H1 (cell line): ENCODE measurements at places on chromosomes 13 and 19.

DNA sequence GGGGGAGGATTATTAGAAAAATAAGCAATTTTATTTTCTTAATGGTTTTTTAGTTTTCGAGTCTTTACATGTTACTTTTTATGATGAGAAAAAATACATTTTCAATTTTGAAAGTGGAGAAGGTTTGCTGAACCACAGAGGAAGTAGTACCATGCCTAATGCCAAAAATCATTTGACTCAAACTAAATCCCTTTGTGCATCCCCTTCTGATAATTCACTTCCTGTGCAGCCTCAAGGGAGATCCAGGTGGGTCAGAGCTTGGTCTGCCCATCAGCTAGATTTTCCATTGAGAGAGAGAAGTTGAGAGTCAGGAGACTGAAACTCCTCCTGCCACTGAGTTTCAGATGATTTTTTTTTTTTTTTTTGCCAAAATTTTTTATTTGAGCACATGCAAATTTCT, 571.7 kb downstream of the LIG4 start:
- no peak for DNase-seq

- DNase-seq: no peak
These were observed 826.7 kb downstream of the DIAPH3 start for GRCh38 chr13:59337070-59337469.

DNA sequence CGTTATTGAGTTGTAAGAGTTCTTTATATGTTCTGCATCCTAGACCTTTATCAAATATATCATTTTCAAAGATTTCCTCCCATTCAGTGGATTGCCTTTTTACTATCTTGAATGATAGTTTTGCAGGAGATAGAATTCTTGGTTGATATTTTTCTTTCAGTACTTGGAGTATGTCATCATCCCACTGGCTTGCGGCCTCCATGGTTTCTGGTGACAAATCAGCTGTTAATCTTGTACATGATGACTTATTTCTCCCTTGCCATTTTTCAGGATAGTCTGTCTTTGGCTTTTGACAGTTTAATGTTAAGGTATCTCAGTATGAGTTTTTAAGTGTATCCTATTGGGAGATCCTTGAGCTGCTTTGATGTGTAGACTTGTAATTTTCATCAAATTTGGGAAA, 8.5 kb downstream of the ZNF557 start:
- DNase-seq: no peak

DNA sequence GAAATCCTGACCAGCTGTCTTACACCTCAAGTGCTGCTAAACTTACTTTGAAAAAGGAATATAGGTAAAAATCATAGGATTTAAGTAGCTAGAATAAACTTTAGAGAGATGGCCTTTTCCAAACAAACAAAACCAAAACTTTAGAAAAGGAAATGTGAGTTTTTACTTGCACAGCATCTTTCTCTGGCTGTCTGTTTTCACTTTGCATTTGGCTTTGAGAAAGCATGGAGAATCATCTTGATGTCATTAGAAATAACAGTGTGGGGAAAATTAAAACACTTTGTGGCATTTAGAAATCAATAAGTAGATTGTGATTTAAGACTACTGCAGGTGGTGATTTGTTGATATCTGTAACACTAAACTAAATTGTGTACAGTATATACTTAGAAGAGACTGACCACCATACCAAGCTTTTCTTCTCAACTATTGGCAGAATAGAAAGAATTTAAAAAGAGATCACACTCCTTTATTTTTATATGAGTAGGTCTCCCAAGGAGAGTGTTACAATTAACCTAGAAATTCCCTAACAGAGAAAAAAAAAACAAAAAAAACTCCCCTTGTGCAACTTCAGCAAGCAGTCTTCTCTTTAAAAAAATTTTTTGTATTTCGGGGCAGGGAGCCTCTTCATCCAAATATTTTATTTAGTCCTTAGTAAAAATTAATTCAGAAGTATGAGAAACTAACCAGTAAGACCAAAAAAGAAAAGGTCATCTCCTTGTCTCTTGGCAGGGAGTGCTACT, 6.1 kb downstream of the WDFY2 start:
- DNase-seq: no peak

GRCh38 chr19:38409631-38410133, 6.8 kb downstream of the FAM98C start:
- DNase-seq: no peak

DNA sequence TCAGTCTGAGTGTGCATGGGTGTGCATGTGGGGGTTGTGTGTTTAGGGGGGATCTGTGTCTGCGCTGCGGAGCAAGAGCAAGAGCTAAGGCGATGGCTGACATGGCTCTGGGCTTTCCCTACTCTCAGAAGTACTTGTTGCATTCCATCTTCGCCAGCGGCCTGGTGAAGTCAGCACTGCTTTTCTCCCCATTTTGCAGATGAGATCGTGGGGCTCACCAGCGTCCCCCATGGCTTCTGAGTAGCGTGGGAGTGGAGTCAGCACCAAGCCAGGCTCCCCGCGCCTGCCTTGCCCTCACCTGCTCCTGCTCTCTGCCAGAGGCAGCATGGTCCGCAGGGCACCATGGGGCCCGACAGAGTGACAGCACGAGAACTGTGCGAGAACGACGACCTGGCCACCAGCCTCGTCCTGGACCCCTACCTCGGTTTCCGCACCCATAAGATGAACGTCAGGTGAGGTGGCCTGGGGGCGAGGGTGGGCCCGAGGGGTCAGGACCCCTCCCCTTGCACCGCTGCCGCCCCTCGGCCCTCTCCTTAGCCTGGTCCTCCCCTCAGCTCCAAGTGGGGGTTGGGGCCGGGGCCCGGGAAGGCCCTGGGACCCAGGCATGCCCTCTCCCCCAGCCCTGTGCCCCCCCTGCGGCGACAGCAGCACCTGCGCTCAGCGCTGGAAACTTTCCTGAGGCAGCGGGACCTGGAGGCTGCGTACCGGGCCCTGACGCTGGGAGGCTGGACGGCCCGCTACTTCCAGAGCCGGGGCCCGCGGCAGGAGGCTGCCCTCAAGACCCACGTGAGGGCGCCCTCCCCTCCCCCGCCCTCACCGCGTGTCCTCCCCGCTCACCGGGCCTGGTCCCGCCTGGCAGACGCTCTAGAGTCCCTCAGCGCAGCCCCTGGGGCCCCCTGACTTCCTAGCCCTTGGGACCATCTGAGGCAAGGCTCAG, 2.2 kb downstream of the KMT5C start:
- DNase-seq: no peak

GRCh38 chr19:1481893-1482360, 2.9 kb upstream of the C19orf25 start:
- DNase-seq: no peak

DNA sequence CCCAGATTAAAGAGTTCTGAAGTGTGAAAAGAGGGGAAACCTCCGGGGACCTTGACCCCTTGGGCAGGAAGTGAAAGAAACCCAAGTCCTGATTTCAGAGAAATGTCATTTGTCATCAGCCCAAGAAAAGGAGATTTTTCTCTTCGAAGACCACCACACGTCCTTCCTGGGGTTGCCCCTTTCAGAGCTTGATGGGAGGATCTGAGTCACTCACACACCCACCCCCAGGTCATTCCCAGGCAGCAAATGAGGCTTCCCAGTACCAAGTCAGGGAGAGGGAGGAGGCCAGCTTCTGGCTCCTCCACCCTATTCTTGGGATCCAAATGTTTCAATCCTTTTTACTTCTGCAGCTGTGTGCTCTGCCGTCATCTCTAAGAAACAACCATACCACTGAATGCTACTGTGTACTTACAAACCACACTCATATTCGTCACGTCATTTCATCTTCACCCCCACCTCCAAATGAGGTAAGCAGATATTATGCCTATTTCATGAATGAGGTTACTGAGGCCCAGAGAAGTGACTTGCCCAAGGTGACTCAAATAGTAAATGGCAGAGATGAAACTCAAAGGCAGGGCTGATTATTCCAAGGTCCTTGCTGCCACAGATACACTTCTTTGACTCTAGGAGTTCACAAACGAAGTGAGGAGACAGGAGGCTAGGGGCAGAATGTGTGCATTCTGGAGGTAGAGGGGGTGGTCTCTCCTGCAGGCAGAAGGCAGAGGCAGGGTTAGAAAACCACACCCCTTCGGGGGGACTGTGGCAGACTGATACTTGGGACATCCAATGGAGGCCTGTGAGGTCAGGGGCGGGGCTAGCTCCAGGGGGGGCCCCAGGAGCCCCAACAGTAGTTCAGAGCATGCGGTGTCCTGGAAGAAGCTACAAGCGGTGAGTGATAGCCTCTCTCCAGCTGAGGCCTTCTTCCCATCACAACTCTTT, 5.0 kb upstream of the KMT2B start:
- no peak for DNase-seq

- no peak for DNase-seq
These were observed 75.4 kb downstream of the PEG3 start for GRCh38 chr19:56765137-56765536.

DNA sequence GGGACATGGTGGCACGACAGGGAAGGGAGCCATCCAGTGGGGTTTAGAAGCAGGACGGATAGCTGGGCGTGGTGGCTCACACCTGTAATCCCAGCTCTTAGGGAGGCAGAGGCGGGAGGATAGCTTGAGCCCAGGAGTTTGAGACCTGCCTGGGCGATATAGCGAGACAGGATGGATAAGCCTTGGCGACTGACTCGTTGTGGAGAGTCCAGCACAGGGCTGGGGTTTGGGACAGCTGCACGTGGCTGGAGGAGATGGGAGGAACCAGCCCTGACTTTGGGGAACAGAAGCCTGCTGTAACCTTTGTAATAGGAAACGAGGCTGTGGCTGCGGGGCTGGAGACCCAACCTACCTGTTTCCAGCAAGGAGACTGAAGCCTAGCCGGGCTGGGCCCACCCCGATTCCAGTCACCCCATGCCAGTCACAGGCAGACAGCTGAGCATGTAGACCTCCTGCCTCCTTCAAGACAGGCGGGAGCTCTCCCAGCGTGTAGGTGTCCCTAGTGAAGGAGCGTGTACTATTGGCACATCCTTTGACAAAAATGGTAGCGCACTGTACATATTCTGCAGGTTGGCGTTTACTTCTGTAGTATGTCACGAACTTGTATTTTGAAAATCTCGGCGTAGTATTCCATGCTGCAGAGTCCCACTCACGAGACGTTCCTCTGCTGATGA, 8.0 kb downstream of the LENG1 start:
- DNase-seq: no peak

DNA sequence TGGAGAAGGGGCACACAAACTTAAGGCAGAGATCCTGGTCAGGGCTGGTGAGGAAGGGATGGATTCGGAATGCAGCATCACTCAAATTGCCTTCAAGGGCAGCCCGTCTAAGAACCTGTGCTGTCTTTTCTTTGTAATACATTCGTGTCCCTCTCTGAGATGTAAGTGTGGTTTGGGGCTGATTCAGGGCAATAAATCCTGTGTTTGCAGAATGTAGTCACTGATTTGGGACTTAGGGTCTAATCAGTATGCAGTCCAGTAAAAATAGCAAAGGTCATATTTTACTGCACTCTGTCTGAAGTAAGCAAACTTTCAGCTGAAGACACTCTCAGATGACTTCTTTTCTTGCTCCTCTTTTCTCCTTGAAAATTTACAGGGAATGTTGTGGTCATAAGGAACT, 93.8 kb upstream of the C1QTNF9B start:
- DNase-seq: no peak

DNA sequence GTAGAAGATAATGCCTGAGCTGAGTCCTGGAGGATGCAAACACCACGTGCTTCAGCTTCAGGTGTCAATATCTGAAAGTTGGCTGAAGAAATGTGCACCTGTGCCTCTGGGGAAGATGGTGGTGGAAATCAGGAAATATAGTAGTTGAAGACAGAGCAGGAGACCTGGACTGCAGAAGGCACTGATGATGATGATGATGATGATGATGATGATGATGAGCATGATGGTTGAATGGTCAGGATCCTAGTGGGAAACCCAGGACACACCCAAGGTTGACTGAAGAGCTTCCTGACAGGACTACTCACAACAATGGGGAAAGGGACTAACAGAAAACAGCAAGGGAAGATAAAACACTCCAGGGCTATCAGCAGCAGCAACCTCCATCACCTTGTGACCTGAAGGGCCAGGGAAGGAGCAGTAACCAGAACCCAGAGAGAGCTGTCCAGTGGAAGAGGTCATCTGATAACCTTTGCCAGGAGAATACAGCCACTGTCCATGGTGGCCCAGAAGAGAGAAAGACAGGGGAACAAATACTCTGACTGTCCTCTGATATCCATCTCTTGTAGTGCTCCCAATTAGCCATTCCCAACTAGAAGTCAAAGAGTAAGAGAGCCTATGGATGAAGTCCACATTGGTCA, 170.3 kb downstream of the TSHZ3 start:
- DNase-seq: no peak

DNA sequence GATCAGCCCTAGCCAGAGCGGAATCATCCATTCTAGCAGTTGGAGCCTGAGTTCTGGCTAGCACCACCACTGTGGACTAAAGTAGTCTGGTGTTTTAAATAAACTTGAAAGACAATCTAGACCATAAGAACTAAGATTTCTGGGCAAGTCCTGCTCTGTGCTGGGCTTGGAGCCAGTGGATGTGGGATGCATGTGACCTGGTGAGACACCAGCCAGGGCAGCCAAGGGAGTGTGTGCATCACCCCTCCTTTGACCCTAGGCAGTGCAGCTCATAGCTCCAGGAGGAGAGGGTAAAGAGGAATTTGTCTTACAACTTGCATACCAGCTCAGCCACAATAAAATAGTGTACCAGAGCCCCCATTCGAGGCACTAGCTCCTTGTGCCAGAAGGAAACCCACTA, 21.0 kb downstream of the ITGBL1 start:
- DNase-seq: no peak

DNA sequence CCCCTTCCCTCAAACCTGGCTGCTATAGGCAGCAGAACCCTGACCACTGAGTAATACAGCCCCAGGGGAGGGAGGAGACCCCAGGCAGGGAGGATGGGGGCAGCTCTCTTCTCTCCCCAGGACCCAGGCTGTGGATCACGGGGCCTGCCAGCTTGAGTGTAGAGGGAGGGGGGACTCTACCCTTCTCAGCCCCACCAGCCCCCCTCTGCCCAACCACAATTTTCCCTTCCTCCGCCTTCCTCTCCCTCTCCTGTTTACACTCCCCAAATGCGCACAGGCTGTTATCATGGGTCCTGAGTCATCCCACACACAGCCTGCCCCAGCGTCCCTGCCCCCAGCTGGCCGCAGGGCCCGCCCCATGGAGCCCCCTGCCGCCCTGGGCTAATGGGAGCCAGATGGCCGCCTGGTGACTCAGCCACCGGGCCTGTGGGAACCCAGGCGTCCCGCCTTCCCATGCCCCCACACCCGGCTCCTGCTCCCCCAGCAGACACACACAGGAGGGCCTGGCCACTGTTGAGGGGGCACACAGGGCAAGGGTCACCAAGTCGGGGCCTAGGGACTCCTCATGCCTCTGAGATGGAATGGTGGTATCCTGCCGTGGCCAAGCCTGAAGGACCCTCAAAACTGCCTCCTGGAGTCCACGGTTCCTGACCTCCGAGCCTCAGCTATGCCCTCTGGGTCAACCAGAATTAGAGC, 13.6 kb downstream of the CCDC97 start:
- DNase-seq: no peak
